Foreskin keratinocyte (primary cell): ENCODE measurements at places on chromosomes 1 and 21.
A peak's percentile ranks its signal among the peaks of the same experiment; 100 is the strongest.

GRCh38 chr1:159132271-159132881, 39.0 kb upstream of the CADM3 start:
- peak; percentile 18 for DNase-seq

- DNase-seq: no peak
Observed at GRCh38 chr1:27915082-27915575, 19.7 kb upstream of the SMPDL3B start.

DNA sequence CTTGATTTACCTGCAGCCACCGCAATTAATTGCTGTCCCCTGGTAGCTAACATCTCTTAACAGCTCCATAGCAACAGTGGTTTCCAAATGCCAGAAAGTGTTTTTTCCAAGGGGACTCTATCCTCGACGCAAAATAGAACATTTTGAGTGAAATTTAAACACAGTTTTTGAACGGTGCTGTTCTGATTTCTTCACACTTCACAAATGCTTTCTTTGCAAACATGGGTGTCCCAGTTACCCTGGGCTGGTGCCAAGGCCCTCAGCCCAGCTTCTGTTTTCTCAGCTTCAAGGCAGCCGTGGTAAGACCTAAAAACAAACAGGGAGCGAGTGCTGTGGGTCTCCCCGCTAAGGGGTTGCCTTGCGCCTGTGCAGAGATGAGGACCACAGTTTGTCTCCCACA, 147.3 kb upstream of the VAMP3 start:
- DNase-seq: no peak

DNA sequence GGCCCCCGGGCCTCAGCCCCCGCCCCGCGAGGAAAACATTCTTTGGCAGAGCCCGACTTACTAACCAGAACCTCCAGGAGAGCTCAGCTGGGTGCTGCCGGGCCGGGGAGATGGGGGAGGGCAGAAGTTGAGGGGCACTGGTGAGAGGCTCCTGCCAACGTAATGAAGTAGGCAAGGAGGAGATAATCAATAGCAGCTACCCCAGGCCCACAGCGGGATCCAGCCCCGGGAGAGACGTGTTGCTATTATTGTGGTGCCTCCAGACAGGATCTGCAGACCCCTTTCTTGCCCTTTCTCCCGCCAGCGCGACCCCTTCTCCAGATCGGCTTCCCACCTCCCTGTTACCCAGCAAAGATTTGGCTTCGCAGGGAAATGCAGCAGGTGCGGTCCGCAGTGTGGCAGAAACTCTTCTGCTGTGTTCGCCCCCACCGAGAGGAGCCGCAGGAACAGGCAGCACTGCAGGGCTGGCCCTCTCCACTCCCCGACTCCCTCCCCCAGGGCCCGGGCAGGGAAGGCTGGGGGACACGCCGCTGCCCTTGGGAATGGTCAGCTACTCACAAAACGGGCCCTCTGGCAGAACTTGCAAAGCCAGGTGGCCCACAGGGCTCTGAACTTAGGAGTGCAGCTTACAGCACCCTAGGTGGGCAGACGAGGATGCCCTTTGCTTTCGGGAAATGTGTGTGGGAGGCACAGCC, 1.5 kb upstream of the KCNA2 start:
- DNase-seq: no peak

DNA sequence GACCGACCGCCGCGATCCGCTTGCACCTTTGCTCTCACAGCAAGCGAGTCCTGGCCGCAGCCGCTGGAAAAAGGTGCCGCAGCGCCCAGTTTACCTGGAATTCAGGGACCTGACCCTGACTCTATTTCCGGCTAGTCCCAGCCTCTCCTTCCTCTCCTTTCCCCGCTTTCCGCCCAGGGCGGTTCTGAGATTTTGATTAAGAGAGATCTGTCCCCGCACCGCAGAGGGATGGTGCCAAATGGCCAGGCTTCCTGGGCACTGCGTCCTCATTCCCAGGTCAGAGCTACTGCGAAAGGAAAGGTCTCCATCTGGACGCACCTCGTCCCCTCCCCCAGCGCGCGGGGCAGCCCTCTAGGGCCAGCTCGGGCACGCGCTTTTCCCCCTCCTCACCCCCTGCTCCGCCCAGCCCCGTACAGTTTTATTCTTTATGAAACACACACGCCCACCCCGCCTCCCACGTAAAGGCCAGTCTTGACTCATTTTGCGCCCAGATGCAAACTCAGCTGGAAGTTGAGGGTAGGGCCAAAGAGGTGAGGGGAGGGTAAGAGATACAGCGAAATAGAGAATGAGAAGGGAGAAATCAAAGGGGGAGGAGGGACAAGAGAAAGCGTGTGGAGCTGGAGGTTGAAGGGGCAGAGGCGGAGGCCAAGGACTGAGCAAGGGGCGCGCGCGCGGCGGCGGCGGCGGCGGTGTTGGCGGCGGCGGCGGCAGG, 411.8 kb upstream of the ESRRG start:
- DNase-seq: peak; percentile 60

DNA sequence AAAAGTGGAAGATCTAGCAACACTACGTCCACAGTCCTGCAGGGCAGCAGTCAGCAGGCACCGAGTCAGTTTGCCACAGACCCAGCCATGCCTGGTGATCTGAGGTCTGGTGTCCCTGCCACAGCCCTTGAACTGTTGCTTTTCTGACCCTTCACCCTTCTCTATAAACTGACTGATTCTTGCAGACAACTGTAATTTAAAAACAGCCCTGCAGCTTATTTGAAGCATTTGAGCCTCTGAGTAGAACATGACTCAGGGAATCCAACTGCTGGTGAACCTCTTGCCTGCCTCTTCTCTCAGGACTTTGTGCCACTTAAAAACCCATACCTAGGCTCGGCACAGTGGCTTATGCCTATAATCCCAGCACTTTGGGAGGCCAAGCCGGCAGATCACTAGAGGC, 107.2 kb downstream of the EDEM3 start:
- DNase-seq: no peak

DNA sequence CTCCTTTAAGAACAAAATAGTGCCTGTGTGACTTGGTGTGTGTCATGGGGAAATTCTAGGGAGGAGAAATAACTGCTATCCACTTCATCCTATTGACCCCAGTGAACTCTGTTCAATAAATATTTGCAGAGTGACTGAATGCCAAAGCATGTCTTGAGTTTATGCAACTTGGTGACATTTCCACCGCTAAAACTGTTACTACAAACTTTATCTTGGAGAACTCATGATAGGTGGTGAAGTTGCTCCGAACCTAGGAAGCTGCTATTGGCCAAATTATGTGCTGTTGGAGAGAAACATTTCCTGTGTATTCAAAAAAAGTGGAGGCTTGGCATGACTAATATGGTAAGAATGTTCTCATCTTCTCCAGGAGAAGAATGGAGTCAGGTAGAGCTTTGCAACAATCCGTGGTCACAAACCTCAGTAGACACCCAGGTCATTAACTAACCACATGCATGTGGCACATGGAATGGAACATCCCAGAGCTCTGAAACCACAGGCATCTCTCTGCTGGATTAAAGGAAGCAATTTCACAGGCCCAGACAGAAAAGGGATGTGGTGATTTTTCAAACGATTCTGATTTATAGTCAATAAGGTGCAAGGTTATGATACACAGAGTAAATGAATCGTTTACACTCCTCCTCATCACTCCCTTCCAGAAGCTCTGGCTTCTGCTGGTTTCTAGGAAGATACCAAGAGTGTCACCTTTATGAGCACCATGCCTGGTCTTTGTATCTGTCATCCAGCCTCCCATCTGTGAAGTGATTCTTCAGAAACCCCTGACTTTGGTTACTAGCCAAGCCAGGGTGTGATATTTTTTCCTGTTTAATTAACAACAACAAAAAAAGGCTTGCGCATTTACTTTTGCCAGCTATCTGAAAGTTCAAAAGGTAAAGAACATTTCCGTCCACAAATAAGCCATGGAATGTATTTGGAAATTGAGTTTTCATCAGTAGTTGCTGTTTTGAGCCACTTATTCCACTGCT, 361.1 kb downstream of the TGFB2 start:
- DNase-seq: peak; percentile 100

DNA sequence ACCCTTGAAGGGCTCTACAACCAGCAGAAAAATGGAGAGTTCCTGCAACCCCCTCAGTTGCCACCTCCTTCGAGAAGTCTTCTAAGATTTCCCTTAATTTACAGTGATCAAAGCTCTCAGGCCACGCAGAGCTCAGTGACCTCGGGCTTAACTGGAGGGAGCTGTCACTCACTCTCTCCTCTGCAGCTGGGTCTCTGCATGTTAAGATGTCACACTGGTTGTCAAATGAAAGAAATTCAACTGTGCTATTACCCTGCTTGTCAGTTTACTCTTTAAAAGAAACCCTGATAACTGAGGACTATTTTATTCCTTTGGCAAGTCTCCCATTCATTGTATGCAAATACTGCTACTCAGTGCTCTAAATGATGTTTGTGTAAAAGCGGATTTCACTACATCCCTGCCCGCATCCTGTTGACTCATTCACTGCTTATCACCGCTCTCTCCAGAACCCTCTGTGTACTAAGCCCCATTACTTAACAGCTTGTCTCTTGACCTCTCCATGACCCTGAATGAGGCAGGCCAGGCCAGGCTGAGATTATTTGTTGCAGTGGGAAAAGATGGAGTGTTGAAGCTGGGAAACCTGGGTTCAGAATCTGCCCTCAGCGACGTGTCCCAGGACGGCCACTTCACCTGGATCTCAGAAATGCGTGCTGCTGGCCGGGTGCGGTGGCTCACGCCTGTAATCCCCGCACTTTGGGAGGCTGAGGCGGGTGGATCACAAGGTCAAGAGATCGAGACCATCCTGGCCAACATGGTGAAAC, 13.7 kb downstream of the DHRS3 start:
- peak; percentile 88 for DNase-seq

GRCh38 chr1:186957314-186957713, 128.6 kb downstream of the PLA2G4A start:
- no peak for DNase-seq
